ENCODE measurements at places on chromosomes 12 and 14. TPM values are rescaled to one million over a fixed set of nuclear protein-coding genes. Genes with fewer than 3 reads are reported as not detected.

DNA sequence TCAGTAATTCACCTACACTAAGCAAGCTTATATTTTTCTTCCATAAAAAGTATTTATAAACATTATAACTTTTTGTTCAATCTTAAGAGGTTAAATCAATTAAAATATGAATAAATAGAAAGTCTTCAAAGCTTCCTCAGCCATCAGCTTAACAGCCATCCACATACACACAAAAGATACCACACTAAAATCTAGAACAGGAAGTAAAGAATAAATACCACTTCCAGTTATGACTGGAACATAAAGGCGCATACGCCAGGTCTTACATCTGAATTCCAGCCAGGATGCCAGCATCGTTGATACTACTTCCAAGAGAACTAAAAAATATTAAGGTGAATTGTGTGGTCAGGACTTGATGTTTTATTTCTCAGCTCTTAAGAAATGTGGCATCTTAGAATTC, 17.0 kb downstream of the SIX1 start:
- DNase-seq, result no peak

GRCh38 chr12:51219322-51219721, 1.5 kb upstream of the POU6F1 start:
- DNase-seq, result no peak

DNA sequence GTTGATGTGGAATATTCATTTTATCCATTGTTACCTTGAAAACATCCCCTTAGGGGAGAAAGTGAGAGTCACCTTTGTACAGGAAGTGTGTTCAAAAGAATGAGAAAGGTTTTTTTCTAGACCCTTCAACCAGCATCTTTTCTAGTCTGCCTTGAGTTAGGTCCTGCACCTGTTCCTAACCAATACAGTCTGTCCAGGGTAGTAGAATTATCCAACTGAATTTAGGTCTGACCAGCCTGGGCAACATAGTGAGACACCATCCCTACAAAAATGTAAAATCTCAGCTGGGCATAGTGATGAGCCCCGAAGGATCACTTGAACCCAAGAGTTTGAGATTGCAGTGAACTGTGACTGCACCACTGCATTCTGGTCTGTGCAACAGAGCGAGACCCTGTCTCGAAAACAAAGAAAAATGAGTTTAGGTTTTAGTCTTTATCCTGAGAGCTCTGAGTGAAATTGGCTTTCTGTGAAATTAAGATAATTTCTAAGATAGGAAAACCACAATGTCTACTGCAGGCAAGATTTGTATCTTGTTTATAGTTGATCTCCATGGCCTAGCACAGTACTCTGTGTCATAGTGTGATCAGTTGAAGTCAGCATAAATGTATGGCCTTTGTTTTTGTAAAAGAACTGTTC, 25.2 kb downstream of the ARHGAP5 start:
- DNase-seq, result no peak

Gene B3GNT4
- total RNA-seq, result 0.04 TPM

Gene MSRB3
- total RNA-seq, result 37.9 TPM

Gene GALNT8
- 5.5 TPM for total RNA-seq
